Eye (tissue), 1 donor: ENCODE measurements at places on chromosomes 1 and 21.

DNA sequence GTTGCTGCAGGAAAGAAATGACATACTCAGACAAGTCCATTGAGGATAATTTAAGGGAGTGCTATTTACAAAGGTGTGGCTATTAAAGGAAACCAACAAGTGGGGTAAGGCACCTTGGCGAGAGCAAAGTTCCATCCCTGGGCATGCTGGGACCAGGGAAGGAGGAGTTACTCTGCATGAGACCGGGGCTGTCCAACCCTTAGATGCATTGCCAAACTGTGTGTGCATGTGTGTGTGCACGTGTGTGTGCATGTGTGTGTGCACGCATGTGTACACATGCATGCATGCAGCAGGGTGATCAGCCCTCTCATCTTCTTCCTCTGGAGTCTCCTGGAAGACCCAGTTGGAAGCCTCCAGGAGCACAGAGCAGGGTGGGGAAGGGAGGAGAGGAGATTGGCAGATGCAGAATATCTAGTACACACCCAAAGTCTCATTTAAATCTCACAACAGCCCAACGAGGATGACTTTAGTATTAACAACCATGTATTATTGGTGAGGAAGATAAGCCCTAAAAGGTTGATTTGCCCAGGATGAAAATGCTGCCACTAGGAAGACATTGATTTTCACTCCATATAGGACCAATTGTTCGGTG lies 72.2 kb upstream of the CD34 start:
- no peak for DNase-seq

GRCh38 chr1:65195495-65196417 lies 47.8 kb downstream of the AK4 start:
- DNase-seq: peak; percentile 20

- no peak for DNase-seq
These were observed 111.8 kb upstream of the RUNX3 start for GRCh38 chr1:25041916-25042315.

GRCh38 chr1:202165267-202165941 lies 5.0 kb upstream of the PTPN7 start:
- no peak for DNase-seq

DNA sequence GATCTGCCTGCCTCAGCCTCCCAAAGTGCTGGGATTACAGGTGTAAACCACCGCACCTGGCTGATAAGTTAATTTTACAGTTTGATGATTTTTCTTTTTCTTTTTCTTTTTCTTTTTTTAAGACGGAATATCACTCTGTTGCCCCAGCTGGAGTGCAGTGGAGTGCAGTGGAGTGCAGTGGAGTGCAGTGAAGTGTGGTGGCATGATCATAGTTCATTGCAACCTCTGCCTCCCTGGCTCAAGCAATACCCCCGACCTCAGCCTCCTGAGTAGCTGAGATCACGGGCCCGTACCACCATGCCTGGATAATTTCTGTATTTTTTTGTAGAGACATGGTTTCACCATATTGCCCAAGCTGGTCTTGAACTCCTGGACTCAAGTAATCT lies 84.4 kb upstream of the CXADR start:
- DNase-seq: no peak

- no peak for DNase-seq
These were observed 90.6 kb upstream of the RALGPS2 start for GRCh38 chr1:178634445-178634844.

GRCh38 chr21:14677013-14677412 lies 130.9 kb upstream of the SAMSN1 start:
- DNase-seq: no peak

DNA sequence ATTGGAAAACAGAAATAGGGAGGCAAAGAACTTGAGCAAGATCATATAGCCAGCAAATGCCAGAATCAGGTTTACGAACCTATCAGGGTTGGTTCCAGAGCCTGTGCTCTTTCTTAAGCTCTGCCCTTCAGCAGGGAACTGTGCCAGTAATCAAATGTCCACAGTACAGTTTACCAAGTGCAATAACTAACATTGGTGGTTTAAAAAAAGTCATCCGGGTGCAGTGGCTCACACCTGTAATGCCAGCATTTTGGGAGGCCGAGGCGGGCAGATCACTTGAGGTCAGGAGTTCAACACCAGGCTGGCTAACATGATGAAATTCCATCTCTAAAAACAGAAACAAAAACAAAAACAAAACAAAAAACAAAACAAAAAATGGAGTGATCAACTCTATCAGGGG lies 182.7 kb downstream of the LMX1A start:
- DNase-seq: no peak

GRCh38 chr1:40849801-40850592 lies 12.2 kb downstream of the CITED4 start:
- DNase-seq: peak; percentile 88

DNA sequence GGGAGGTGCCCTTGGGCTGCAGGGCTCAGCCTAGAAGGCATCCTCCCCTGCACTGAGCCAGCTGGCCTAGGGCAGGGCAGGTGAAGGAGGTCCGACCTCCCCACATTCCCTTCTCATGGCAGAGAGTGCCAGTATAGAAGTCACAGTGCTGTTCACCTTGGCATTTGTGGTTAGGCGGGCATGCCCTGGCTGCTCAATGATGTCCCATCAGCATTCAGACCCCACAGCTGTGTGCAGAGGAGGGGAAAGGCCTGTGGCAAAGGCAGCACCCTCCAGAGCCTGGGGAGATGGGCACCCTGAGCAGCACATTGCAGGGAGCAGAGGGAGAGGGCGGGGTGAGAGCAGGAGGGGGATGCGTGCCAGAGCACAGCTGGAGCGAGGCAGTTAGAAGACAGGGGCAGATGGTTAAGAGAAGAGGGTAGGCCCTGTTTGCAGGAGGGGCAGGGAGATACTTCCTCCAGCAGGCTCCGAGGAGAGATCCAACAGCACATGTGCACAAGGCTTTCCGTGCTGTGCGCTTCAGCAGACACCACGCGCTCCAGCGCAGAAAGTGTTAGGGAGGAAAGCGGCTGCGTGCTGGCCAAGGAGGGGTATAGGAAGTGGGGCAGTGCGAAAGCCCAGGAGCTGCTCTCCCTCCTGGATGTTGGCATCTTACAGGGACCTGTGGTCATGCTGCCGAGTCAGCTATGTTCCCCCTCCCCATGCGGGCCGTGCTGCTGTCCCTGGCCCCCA lies 43.7 kb upstream of the COL6A1 start:
- DNase-seq: no peak

GRCh38 chr1:77533660-77534305 lies 148.7 kb downstream of the ZZZ3 start:
- peak; percentile 87 for DNase-seq

- no peak for DNase-seq
These were observed 11.2 kb downstream of the KIAA1614 start for GRCh38 chr1:180923887-180924286.

DNA sequence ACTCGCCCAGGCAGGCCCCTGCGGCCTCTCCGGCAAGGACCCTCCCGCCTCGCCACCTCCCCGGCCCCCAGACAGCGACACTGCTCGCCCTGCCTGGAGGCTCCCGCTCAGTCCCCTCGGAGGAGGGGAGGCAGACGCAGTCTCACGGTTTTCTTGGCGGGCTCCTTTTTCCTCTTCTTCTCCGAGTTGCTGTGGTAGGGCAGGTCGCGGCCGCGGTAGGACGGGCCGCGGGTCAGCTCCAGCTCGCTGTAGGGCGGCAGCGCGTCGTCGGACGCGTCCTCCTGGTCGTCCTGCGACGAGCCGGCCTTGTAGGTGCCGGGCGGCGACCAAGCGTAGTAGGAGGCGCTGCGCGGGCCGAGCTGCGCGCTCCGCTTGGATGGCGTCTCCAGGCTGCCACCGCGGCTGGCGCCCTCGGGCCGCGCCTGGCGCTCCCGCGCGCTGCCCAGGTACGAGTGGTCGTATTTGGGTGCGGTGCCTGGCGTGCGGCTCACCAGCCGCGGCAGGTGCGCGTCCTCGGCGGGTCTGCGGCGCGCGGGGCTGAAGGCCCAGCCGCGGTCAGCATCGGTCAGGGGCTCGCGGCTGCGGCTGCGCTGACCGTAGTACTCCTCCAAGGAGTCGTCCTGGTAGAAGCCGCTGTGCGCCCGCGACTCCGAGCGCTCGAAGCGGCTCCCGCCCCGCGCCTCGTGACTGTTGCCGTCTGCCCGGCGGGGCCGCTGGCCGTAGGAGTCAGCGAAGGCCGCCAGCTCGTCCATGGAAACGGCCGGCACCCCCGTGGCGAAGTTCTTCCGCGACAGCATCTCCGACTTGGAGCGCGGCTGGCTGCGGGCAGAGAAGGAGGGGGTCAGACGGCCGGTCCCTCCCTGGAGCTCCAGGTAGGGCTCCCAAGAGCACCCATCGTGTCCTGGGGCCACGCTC lies 44.8 kb upstream of the TADA1 start:
- peak; percentile 76 for DNase-seq

GRCh38 chr1:47866601-47867437 lies 130.4 kb downstream of the TRABD2B start:
- DNase-seq: peak; percentile 62

- DNase-seq: peak; percentile 72
These were observed 45.5 kb downstream of the LPAR3 start for GRCh38 chr1:84847253-84848250.

DNA sequence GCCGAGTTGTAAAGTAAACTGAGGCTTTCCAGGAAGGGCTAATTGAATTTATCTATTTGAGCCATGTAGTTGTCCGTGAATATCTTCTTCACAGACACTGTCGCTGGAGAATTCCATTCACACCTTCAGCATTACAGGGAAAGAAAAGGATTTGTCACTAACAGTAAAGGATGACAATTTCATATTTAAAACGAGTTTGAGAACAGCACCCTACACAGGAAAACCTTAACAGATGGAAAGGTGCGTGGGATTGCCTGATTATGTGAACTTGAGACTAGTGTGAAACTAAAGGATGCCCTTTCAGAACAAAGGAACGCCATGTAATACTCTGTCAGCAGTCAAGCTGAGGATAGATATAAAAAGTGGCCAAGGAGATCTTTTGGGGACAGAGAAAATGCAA lies 492.5 kb upstream of the ADGRL2 start:
- peak; percentile 18 for DNase-seq

DNA sequence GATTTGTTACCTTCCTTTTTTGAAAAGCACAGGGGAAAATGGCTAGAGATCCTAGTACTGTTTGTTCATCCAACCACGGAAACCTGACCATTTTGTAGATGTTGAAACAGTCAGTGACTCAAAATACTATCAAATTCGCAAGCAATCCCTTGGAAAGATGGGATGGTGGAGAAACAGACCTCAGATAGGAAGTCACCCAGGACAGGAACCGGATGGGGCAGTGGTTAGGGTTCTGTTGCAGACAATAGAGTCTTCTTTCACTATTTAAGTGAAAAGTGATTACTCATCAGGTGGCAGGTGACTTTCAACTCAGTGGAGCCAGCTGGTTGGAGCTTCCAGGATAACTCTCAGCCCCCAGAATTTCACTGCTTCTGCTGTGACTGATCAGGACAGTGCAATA lies 17.0 kb downstream of the LHX4 start:
- DNase-seq: no peak

DNA sequence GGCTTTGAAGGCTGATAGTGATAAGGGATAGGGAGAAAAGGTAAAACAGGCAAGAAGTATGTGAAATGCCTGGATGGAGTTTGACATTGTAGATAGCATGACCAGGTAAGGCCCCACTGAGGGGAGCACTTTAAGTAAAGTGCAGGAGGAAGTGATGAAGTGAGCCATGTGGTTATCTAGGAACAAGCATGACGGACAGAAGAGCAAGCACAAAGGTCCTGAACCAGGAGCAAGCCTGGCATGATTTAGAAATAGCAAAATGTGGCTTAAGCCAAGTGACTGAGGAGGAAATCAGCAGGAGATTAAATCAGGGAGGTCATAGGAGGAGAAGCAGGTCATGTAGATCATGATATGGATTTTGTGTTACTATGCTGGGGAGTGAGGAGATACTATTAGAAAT lies 129.2 kb downstream of the GLUL start:
- DNase-seq: no peak

- DNase-seq: no peak
These were observed 34.7 kb downstream of the PDE4B start for GRCh38 chr1:65827346-65827745.

DNA sequence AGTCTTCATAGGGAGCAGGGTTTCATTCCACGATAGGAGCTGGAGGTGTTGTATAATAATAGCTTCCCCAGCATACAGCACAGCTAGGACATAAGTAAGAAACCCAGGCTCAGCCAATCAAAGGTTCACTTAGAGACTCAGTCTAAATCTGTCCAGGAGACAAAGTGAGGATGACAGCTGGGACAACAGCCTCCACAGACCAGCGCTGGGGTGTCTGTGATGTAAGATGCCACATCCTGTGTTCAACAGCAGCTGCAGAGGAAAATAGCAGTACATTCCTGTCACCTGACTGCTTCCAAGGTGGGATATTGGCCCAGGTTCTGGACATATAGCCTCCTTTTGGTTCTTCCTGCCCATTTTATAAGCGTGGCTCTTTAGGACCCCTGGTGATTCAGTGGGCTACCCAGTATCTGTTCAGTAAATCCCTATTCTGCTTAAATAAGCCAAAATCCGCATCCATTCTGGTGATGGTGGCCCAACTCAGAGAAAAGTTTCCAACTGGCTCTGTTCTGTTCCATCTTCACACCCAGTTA lies 176.8 kb upstream of the SYT6 start:
- DNase-seq: no peak

- no peak for DNase-seq
These were observed 135.6 kb downstream of the GPR52 start for GRCh38 chr1:174583316-174583715.

DNA sequence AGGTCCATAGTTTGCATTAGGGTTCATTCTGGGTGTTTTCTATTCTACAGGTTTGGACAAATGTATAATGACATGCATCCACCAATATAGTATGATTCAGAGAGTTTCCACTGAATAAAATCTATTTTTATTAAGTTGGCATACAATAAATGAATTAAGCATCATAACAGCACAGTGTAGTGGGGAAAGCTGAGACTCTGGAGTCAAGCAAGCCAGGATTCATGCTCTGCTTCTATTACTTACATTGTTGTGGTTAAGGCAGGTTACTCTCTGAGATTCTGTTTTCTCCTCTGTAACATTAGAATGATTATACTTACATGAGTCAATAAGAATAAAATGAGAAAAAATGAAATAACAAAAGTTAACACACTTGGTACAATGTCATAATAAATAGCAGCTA lies 131.3 kb downstream of the SLC30A10 start:
- no peak for DNase-seq

DNA sequence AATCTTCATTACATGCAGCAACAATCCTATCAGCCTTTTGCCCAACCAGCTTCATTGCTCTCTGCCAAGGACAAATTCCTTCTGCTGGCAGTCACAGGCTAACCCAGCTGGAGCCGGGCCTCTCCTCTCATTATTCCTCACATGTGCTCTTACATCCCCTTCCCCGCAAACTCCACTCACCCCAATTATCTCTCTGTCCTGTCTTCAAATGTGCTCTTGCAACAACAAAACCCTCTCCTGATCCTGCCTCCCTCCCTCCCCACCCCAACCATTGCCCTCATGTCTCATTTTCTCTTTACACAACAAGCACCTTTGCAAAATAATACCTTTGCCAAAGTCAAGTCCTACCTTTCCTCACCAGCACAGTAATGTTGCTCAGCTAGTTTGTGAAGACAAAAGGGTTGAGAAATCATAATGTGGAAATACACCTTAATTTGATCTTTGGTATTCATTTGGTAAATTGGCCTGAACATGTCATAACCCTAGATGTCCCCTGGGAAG lies 36.0 kb upstream of the DHCR24 start:
- DNase-seq: no peak
